ENCODE measurements at places on chromosomes 3 and 15.
A peak's percentile ranks its signal among the peaks of the same experiment; 100 is the strongest.

GRCh38 chr3:14725013-14725412 lies 50.1 kb downstream of the C3orf20 start:
- DNase-seq: no peak
- H3K4me3 ChIP-seq: no peak overlapping the region
- H3K27ac ChIP-seq: no peak overlapping the region
- H3K36me3 ChIP-seq: no peaks in the 10 kb centered on the region
- H3K4me1 ChIP-seq: no peaks in the 10 kb centered on the region
- H3K27me3 ChIP-seq: no peaks in the 10 kb centered on the region

DNA sequence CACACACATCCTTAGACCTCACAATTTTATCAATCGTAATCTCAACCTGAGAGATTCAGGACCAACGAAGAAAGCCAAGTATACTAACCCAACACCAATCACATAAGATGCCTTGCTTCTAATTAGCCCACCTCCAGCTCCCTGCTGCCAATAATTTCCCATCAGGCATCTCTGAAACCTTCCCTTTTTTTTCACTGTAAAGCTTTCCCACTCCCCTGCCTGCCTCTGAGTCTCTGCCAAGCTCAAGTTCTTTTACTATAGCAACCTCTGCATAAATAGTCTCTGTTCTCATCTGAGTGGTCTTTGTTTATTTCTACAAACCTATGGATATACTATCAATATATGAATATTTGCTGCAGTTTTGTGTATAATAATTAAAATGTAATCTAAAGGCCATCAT lies 86.5 kb downstream of the PIK3CB start:
- no peak overlapping the region for H3K27ac ChIP-seq
- DNase-seq: no peak
- no peaks in the 10 kb centered on the region for H3K27me3 ChIP-seq
- H3K36me3 ChIP-seq: peaks cover 3% of the 10 kb centered on the region

- H3K4me1 ChIP-seq: peaks cover 1% of the 10 kb centered on the region
- no peak overlapping the region for H3K27ac ChIP-seq
- no peak overlapping the region for H3K4me3 ChIP-seq
- H3K36me3 ChIP-seq: no peaks in the 10 kb centered on the region
- peaks cover 13% of the 10 kb centered on the region for H3K27me3 ChIP-seq
- no peak for DNase-seq
These were observed 3.3 kb downstream of the CYP19A1 start for GRCh38 chr15:51335087-51335486.

- H3K27ac ChIP-seq: no peak overlapping the region
- H3K36me3 ChIP-seq: no peaks in the 10 kb centered on the region
- no peak for DNase-seq
These were observed 218.2 kb upstream of the TPM1 start for GRCh38 chr15:62824111-62825015.

DNA sequence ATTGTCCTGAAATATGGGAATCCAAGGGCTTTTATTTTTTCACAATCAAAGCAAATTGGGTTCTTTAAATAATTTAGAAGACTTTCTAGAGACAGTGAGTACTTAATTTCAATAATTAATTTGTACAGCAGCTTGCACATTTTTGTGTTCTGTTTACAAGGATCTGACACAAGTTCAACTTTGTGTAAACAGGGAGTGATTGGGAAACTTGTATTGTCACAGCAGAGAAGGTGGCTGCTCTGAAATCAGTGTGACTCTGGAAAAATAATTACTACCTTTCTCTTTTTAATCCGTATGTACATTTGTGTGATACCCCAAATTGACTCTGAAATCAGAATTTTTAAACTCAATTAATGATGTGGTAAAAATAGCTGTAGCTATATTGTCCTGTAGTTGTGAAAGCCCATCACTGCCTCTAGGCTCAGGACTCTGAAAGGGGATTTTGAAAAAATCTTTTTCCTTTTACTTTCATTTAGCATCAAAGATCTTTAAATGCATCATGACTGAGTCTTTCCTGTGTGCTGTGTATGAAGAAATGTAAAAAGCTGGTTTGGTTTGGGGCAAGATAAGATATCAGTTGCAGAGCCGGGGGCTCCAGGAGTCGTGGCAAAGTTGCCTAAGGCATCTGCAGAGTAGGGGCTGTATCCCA lies 45.1 kb downstream of the MFSD1 start:
- no peaks in the 10 kb centered on the region for H3K36me3 ChIP-seq
- DNase-seq: no peak
- no peak overlapping the region for H3K4me3 ChIP-seq
- H3K27ac ChIP-seq: no peak overlapping the region
- peaks cover 16% of the 10 kb centered on the region for H3K4me1 ChIP-seq
- H3K27me3 ChIP-seq: no peaks in the 10 kb centered on the region

DNA sequence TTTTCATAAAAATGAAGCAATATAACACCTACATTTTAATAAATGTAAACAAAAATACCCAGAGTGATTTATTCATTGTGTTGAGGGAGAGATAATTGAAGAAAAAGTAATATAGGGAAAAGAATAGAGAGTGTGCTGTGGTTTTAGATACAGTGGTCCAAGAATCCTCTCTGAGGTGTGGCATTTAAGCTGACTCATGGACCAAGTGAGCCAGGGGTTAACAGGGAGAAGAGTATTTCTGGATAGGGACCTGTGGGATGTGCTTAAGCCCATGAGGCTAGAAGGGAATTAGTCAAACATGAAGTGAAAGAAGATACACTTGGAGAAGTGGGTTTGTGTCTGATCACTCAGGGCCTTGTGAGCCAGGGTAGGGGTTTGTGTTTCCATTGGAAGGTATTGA lies 680.7 kb upstream of the GRM7 start:
- H3K27ac ChIP-seq: no peak overlapping the region
- no peak for DNase-seq
- H3K4me1 ChIP-seq: no peaks in the 10 kb centered on the region
- H3K4me3 ChIP-seq: no peak overlapping the region
- no peaks in the 10 kb centered on the region for H3K36me3 ChIP-seq

- DNase-seq: no peak
- H3K36me3 ChIP-seq: no peaks in the 10 kb centered on the region
- no peaks in the 10 kb centered on the region for H3K4me1 ChIP-seq
- no peak overlapping the region for H3K4me3 ChIP-seq
These were observed 12.1 kb upstream of the TCAIM start for GRCh38 chr3:44326515-44326914.

DNA sequence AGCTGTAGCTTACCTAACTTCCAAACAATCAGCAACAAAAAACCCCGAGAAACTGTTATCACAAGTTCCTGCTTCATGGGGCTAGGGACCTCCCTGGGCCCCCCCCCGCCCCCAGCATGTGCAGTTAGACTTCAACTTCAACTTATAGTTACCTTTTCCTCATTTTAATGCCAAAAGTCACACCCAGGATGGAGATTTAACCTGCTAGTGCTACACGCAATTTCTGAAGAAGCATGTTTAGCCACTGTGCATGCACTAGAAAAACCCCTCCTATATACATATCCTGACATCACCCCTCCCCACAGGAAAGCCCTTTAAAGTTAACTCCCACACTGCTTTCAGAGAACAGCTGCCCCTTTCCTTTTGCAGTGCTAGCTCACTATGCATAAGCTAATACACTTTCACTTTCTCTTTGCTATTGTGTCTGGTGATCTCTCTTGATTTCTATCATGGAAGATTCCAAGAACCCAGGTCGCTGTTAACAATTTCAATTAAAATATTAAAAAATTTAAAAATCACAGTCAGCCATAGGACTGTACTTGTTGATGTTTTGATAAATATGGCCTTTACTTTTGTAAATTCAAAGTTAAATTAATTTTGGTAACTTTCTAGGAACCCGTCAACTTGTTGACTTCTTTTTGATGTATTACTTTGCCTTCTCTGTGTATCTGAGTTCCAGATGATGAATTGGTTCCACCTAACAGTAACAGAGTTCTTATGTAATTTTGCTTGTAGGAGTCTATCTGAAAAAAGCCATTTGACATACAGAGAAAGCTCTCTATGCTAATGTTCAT lies 75.2 kb upstream of the ACAD9 start:
- peak overlapping the region; percentile 69 for H3K4me3 ChIP-seq
- peak; percentile 84 for DNase-seq
- H3K4me1 ChIP-seq: peaks cover 71% of the 10 kb centered on the region
- H3K36me3 ChIP-seq: peaks cover 45% of the 10 kb centered on the region
- peak overlapping the region; percentile 84 for H3K27ac ChIP-seq
- H3K27me3 ChIP-seq: no peaks in the 10 kb centered on the region

- H3K27me3 ChIP-seq: no peaks in the 10 kb centered on the region
- DNase-seq: peak; percentile 85
- peak overlapping the region; percentile 93 for H3K27ac ChIP-seq
- H3K4me1 ChIP-seq: peaks cover 49% of the 10 kb centered on the region
- peak overlapping the region; percentile 91 for H3K4me3 ChIP-seq
These were observed 3.4 kb downstream of the VILL start for GRCh38 chr3:37993820-37994638.

DNA sequence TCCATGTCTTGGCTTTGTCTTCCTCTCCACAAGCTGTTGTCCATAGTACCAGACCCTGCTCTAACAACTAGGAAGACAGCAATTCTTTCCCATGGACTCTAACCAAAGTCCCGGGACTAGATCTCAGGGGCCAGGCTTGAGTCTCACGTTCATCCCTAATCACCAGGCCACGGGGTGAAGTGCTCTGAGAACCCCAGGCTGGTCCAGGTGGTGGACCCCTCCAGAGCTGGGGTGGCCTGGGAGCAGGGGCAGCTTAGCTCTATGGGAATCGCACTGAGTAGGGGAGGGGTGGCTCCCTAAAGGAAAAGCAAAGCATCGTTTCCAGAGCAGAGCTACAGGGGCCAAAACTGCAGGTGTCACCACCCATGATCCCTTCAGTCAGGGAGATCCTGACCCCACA lies 150.9 kb downstream of the TPRA1 start:
- H3K27me3 ChIP-seq: peaks cover 15% of the 10 kb centered on the region
- H3K4me3 ChIP-seq: no peak overlapping the region
- no peaks in the 10 kb centered on the region for H3K4me1 ChIP-seq
- peak; percentile 14 for DNase-seq

- H3K36me3 ChIP-seq: peaks cover 12% of the 10 kb centered on the region
- H3K27me3 ChIP-seq: no peaks in the 10 kb centered on the region
- no peak overlapping the region for H3K27ac ChIP-seq
- no peak overlapping the region for H3K4me3 ChIP-seq
- no peaks in the 10 kb centered on the region for H3K4me1 ChIP-seq
These were observed 84.0 kb downstream of the IFT80 start for GRCh38 chr3:160314995-160315394.

- no peak overlapping the region for H3K27ac ChIP-seq
- no peaks in the 10 kb centered on the region for H3K36me3 ChIP-seq
- H3K4me1 ChIP-seq: no peaks in the 10 kb centered on the region
- no peak overlapping the region for H3K4me3 ChIP-seq
- no peak for DNase-seq
- no peaks in the 10 kb centered on the region for H3K27me3 ChIP-seq
These were observed 528.7 kb downstream of the ZIC1 start for GRCh38 chr3:147937891-147938290.

- DNase-seq: no peak
- no peaks in the 10 kb centered on the region for H3K4me1 ChIP-seq
- no peak overlapping the region for H3K4me3 ChIP-seq
- H3K27ac ChIP-seq: peak overlapping the region; percentile 33
- peaks cover 11% of the 10 kb centered on the region for H3K36me3 ChIP-seq
- no peaks in the 10 kb centered on the region for H3K27me3 ChIP-seq
These were observed 64.4 kb upstream of the CSPG5 start for GRCh38 chr3:47643092-47643491.

DNA sequence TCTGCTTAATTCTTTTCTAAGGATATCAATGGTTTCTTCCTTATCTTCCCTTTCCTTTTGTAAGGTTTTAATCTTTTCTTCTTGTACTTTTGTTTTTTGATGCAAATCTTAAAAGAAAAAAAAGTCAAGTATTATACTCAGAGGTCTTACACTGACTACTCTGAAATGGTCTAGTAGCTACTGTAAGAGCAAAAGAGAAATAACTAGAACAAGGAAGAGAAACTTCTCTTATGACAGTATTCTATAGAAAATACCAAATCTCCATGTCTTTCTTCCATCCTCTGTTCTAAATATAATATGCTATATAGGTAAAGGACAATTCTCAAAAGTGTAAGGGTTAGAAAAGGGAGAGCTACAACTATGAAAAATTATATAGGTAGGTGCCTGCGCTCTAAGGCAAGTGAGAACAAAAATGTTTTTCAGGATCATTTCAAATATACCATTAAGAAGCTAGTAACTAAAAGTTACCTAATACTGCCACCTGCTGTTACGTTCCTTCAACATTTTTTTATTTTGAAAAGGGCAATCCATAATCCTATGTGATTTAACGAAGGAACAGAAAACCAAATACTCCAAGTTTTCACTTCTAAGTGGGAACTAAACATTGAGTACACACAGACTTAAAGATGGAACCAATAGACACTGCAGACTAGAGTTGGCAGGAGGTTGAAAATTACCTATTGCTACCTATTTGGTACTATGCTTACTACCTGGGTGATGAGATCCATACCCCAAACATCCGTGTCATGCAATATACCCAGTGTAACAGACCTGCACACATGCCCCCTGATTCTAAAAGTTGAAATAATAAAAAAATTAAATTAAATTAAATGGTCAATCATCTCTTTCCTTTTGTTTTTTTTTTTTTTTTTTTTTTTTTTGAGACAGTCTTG lies 36.7 kb downstream of the CIP2A start:
- H3K27ac ChIP-seq: peak overlapping the region; percentile 36
- H3K4me1 ChIP-seq: peaks cover 5% of the 10 kb centered on the region
- peaks cover 51% of the 10 kb centered on the region for H3K36me3 ChIP-seq
- H3K27me3 ChIP-seq: no peaks in the 10 kb centered on the region
- no peak for DNase-seq

DNA sequence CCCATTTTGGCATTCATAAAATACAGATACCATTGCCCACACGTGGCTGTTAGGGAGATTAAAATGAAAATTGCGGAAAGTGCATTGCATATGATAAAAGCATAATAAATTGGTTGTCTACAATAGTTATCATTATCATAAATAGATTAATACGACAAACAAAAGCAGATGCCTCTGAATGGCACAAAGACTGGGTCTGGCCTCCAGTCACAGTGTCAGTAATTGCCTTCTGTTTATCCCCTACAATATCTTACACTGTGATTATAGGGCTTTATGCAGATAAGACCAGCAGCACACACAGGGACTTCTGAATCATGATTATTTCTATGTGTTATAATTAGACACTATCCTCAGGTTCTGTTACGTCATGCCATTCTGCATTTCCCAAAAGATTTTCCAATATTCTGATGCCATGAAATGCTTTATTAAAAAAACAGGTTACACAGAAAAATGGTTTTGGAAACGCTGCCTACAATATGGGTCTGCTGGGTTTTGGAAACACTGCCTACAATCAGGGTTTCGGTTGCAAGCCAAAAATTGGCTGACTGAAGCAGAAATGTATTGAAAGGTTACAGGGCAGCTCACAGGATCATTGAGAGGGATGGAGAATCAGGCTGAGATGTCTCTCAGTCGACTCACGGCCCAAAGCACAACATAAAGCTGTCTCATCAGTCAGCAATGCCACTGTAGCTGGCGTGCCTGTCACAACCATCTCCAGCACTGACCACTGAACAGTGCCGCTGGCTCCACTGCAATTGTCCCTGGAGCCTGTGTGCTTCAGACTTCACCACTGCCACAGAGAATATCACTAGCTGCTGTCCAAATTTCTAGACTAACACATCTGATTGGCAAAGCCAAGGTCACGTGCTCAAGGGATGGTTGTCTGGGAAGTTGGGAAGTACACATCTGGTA lies 248.1 kb downstream of the ERC2 start:
- no peaks in the 10 kb centered on the region for H3K36me3 ChIP-seq
- no peaks in the 10 kb centered on the region for H3K4me1 ChIP-seq
- H3K27me3 ChIP-seq: no peaks in the 10 kb centered on the region
- no peak for DNase-seq
- H3K4me3 ChIP-seq: no peak overlapping the region
